Activated naive CD4-positive, alpha-beta T cell treated with anti-CD3 and anti-CD28 coated beads for 36 hours (primary cell): ENCODE measurements at places on chromosomes 6 and 20.

DNA sequence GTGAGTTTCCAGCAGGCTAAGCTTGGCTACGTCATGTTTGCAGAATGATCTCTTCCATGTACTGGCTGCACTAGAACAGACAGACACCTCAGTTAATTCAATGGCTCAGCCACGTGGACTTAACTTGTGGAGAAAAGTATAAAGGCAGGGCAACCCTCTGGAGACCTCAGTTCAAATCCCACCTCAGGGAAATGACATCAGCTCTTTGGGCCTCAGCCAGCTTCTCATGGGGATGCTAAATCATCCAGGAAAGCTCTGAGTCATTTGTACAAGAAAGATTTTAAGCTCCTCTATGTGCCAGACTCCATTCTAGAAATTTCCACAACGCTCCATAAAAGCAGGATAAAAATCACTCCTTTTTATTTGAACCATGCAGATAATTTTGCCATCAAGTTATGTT is 128.5 kb upstream of the SALL4 start:
- no peak for DNase-seq

DNA sequence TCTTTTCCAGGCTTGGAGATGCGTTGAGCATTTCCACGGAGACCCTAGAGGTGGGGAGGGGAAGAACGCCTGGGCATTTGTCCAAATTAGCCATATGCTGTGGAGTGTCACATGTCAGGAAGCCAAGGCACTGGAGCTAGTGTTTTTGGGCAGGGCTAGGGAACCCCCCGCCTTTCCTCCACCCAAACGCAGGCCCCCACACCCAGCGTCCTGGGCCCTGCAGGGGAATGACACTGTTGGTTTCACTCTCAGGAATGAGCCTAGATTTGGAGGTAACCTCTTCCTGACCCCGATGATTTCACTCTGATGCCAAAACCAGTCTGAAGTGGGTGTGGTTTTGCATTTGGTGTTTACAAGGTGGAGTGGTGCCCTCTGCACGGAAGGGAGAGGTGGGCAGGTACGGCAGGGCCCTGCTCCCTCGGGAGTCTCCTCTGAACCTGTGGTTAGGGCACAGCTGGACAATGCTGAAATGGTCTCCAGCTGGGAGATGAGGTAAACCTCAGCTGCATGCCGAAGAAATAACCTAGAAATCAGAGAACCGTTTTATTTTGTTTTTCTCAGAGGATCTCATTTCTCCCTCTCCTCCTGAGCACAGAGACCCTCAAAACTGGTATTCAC is 29.5 kb downstream of the MTHFD1L start:
- DNase-seq, result peak; percentile 11

DNA sequence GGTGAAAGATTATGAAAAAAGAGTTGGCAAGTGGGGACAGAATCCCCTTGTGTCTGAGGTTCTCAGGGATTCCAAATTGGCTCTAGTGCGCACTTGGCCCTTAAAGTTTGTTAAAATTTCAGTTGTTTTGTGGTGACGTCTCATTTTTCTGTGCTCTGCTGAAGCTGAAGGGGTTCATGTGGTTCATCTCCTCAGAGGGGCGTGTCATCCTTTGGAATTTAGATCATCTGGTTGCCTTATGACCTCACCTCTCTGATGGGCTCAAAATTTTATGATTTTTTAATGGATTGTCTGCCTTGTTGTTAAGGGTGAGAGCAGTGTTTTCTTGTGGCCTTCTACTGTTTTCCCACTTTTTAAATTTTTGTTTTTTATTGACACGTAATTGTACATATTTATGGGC is 20.3 kb downstream of the CYB5R4 start:
- no peak for DNase-seq

DNA sequence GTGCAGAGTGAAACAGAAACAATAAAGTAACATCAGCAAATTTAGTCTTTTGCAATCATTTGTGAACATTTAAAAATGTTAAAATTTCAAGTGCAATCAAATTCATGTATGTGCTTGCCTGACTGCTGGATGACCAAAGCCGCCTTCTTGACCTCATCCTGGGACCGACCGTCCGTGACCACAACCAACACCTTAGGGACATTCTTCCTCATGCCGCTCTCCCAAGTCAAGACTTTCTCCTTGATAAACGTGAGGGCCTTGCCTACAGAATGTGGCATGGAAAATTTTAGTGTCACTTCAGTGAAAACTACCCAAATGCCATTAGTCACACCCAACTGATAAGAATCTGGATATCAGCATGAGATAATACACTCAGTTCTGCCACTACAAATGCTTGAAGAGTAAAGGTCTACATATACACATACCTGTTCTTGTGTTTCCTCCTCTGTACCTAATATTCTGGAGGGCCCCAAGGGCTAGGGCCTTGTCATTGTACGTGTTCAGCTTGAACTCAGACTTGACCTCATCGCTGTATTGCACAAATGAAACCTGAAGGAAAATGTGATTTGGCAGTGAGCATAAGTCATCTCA is 86.8 kb downstream of the COL12A1 start:
- no peak for DNase-seq

- DNase-seq, result peak; percentile 61
Measured at GRCh38 chr6:28643017-28643740, 117.5 kb downstream of the GPX5 start.

- no peak for DNase-seq
Measured at GRCh38 chr6:5524110-5524509, 262.8 kb downstream of the FARS2 start.

DNA sequence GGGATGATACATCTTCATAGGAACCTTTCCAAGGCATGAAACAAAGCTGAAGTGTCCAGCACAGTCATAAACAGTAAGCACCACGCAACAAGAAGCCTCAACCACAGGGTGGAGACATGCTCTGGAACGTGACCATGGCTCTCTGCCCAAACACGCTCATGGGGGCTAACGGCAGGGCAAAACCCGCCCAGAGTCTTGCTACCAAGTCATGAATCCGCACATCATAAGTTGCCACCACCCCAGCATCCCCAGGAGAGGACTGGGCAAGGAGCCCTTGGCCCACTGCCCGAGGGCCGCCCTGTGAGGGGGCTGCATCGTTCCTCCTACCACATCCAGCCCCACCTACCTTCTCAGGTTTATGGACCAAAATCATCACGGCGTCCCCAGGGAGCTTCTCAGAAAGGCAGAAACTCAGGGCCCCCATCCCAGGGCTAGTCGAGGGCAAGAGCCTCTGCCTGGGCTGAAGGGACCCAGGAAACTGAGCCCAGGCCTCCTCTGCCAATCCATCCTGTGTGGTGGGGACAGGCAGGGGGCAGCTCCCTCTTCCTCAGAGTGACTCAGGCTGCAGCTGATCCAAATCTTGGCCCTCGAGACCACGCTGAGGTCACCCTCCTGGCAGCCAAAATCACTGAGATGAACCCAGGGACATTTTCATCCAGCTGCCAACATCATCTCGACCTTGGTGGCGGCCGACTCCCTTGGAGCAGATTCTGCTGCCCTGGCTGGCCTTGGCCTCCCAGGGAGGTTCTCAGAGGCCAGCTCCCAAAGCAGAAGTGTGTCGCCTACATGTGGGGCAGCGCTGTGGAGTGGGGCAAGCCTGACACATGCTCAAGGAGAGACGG is 42.6 kb downstream of the BMP7 start:
- DNase-seq, result no peak

DNA sequence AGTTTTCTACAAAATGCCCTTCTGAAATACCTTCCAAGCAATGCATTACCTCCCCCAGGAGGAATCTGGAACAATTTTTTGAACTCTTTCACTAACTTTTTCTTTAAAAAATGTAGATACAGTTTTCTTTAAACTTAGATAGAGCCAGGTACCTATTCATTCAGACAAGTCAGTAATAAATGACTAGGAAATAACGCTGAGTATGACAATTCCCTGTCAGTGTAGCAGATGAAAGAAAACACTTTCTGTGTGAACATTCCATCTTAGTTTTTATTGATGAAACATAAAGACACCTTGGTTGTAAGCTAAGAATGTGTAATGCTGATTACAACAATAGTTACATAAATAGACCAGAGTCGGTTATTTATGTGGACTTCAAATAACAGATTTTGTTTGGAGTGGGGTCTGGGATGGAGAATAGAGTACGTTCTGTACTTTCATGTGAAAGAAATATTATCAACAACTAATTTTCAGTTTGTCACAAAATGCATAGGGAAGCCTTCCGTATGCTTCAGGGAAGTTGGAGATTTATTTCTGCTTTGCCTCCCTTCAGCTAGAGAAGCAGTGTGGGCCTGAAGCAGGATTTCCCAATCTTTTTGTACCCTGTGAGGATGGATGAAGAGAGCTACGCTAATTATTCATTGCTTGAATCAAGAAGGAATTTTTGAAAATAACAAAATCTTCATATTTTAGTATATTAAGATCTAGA is 19.2 kb upstream of the QKI start:
- no peak for DNase-seq

- no peak for DNase-seq
Measured at GRCh38 chr6:140677781-140678528, 1303.5 kb upstream of the CITED2 start.

- peak; percentile 21 for DNase-seq
Measured at GRCh38 chr6:134908906-134909516, 40.9 kb downstream of the ALDH8A1 start.

DNA sequence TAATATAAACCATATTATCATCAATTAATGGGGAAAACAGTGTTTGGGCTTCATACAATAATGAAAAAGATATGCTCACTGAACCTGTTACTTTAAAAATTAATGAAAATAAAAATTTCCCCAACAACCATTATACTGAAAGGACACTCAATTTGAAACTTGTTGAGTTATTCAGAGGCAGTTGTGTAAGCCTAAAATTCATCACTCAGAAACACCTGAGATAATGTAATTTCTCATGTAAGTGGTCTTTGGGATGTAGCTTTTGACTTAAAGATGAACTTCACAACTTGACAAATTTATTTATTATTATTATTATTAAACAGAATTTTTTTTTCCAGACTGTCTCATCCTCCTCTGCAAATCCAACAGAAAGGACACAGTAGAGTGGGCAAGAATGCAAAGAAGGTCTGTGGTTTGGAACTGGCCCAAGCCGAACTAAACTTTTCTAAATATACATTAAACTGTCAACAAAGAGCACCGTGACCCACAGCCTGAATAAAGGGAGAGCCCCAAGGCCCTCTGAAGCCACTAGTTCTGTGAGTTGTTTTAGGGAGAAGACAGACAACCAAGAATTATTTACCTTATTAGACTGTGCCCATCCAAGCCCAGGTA is 32.2 kb upstream of the HEY2 start:
- DNase-seq, result no peak

- no peak for DNase-seq
Measured at GRCh38 chr6:138963531-138963930, 24.5 kb downstream of the REPS1 start.

GRCh38 chr6:39587080-39587479 is 138.1 kb downstream of the KIF6 start:
- no peak for DNase-seq

DNA sequence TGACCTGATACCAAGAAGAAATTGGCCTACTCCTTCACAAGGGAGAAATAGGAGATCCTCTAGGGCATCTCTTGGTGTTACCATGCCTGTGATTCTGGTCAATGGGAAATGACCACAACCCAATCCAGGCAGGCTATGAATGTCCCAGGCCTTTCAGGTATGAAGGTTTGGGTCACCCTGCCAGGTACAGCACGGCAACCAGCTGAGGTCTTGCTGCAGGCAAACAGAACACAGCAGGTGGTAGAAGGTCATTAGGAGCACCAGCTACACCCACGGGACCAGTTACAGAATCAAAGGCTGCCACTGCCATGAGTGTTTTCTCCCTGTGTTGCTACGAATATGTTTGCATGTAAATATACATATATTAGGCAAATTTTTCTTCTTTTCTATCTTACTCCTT is 202.3 kb downstream of the ERMARD start:
- DNase-seq, result no peak

GRCh38 chr6:3608159-3608558 is 143.4 kb downstream of the PXDC1 start:
- DNase-seq, result no peak

GRCh38 chr6:147586044-147586443 is 77.6 kb downstream of the SAMD5 start:
- DNase-seq, result no peak

DNA sequence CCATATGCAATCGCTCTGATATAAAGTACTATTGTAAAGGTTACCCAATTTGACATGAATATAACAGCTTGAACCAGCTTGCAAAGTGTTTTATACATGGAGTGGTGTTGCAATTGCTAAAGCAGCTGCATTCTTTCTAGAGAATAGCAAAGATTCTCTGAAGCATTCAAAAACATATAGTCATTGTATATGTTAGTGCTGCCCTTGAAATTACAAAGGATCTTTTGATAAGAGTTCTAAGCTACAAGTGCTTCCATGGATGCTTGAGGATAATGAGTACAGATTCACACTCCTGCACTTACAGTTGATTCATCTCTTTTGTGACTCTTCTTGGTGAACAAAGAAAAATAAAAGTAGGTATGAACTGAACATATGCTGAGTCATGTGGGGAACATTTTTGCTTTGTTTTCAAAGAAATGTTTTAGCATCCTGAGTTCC is 175.7 kb downstream of the ALDH8A1 start:
- DNase-seq, result no peak

GRCh38 chr6:92534109-92534508 is 885.2 kb downstream of the EPHA7 start:
- no peak for DNase-seq

- DNase-seq, result peak; percentile 68
Measured at GRCh38 chr20:32991383-32991782, 12.8 kb downstream of the SUN5 start.

DNA sequence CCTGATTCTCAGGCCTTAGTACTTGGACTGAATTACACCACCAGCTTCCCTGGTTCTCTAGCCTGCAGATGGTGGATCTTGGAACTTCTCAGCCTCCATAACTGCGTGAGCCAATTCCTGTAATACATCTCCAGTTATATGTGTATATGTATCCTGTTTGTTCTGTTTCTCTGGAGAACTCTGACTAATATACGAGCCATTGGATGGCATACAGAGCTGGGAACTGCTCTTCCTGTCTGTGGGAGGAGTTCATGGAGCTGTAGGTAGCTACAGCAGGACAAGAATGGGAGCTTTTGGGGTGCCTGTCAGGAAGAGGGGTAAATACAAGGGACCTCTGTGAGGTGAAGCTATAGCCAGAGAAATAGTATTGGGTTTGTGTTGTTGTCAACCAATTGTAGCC is 41.2 kb downstream of the TMEM14A start:
- DNase-seq, result no peak

DNA sequence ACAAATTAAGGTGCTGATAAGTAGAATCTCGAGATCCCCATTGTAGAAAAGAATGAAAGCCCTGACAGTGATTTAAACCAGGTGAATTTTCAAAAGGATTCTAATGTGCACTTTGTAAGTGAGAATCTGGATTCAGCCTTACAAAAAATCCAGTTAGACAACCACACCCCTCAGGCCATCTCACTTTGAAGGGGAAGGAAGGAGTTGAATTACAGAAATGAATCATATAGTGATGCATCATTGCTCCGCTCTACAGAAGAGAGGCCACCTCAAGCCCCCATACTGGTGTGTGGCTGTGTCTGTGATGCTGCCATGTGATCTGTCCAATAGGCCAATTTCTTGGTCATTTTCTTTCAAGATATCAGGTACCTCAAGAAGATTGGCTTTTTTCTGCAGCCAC is 85.5 kb upstream of the NT5E start:
- peak; percentile 6 for DNase-seq

GRCh38 chr20:14312001-14312400 is 25.4 kb downstream of the FLRT3 start:
- DNase-seq, result no peak
